Cardiac septum (tissue), 1 donor: ENCODE measurements at places on chromosomes 6 and 20. TPM values are rescaled to one million over a fixed set of nuclear protein-coding genes. Genes with fewer than 3 reads are reported as not detected.

Gene TAAR2
- not detected for total RNA-seq

Gene ADGRF4
- total RNA-seq: not detected

Gene OR2J3
- total RNA-seq: not detected

Gene PAK1IP1
- 9.3 TPM for total RNA-seq

Gene SLC35A1
- total RNA-seq: 10.9 TPM

Gene PRKN
- total RNA-seq: 23.2 TPM

Gene C2
- total RNA-seq: 5.1 TPM

Gene GJA10
- not detected for total RNA-seq

Gene FAM209A
- total RNA-seq: not detected

Gene PNLDC1
- not detected for total RNA-seq

Gene RGS19
- total RNA-seq: 3.1 TPM

Gene EFCAB8
- total RNA-seq: not detected

Gene HINT3
- total RNA-seq: 35.0 TPM

Gene CCN6
- total RNA-seq: not detected

Gene CST2
- not detected for total RNA-seq

Gene PI16
- 11.9 TPM for total RNA-seq

Gene PTGIS
- total RNA-seq: 37.6 TPM

Gene DOK5
- 26.3 TPM for total RNA-seq

Gene DNAH8
- 0.03 TPM for total RNA-seq

Gene TBX18
- 4.6 TPM for total RNA-seq

Gene GNMT
- total RNA-seq: 0.30 TPM

Gene TRAM2
- 10.3 TPM for total RNA-seq

Gene MPIG6B
- 0.24 TPM for total RNA-seq

Gene CLPSL2
- total RNA-seq: not detected

Gene ZNF831
- 0.05 TPM for total RNA-seq

Gene SYS1
- 17.4 TPM for total RNA-seq
